ENCODE measurements at places on chromosomes 5 and 9.

DNA sequence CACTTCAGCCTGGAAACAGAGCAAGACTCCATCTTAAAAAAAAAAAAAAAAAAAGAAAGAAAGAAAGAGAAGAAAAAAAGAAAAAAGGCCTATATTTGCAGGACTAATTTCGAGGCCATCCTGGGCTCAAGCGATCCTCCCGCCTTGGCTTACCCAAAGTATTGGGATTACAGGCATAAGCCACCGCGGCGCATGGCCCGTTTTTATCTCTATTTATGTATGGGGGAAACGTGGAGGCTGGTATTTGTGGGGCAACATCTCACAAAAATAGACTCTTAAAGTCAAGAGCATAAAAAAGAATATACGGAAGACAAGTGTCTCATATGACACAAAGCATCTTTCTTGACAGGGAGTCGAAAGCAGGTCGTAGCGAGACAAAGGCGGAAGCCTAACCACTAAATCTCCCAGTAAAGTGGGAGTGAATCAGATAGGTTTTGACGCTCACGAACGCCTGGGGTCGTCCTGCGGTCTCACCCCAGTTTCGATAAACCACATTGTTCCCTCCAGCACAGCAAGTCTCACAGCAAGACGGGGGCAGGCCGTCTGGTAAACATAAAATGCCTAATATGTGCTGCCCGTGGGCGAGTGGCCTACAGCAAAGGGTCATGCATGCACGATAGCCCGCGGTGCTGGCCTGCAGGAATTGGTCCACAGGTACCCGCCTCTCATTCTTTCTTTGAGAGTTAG lies 1.8 kb upstream of the TRIM41 start:
- no peak for DNase-seq

- DNase-seq: no peak
These were observed 823 bp upstream of the PRDM6 start for GRCh38 chr5:123088031-123088805.

DNA sequence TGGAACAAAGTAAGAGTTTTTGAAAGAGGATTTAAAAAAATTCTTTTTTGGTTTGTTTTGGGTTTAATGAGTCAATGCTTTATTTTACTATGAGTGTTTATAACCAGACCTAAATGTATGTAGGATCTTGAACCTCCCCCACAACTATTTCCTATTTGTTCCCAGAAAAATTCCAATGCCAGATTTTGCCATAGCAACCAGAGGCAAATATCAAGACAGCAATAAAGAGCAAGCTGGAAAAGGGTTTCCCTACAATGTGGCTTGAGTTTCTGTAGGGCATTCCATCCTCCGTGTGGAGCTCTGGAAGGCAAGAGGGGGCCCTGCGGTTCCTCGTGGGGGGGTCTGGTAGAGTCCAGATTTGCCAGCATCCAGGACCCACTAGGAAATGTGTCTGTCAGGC lies 27.8 kb upstream of the GDNF start:
- no peak for DNase-seq

DNA sequence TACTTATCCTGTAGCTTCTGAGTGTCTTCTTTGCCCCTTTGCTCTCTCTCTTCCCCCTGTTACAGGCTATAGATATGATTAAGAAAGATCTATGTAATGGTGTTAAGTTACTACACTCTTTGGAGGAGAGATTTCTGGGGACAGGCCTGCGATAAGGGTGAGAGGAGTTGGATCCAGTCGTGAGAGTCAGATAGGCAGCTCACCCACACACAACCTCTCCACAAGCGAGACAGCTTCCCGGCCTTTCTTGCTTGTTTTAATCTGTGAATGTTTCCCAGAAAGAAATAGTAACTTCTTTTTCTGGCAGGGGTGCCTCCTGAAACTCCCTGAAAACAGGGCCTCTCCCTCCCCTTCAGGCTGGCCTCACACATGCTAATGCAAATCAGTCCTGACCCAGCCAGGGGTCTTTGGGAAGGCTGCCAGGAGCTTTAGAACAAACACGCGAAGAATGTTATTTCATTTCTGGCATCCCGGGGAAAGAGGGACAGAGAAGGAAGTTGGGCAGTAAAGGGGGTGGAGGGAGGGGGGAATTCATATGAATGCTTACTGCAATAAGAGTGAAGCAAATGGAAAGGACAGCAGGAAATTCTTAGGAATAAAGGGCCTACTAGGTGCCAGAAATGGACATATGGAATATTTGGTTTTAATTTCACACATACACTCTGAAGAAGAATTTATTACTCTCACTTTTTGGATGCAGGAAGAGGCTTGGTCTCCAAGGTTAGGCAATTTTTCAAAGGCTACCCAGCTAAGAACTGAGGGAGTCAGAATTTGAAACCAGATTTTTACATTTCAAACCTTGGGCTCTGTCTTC lies 215.8 kb upstream of the TRIM32 start:
- no peak for DNase-seq

GRCh38 chr9:107086460-107086859 lies 196.6 kb upstream of the RAD23B start:
- DNase-seq: no peak

DNA sequence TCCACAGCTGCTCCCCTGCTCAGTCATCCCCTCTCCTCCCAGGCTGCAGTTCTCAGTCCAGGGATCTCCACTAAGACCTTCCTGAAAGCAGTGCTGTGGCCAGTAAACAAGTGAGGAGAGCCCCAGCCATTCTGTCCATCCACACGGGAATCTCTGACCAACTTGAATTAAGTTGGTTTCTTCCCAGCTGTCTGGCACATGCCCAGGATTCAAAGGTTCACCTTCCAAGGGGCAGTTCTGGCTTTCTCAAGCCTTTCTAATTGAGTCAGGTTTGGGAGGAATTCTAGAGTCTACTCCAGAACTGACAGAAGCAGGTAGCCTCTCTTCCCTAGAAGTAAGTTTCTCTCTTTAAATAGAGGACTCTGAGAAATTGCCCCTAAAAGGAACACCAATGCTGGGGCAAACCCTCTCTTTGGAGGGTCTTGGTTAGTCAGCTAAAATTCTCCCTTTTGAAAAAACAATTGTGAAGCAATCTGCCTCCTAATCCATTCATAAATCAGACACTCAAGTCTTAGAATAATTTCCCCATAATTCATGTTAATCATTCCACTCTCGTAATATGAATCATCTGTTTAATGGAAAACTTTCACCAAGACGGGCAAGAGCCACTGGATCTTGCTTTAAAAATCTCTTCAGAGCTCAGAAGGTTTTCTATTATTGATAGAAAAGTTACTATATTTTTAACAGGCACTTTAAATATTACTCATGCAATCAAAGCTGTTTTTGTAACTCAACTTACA lies 133.8 kb downstream of the SPOCK1 start:
- DNase-seq: no peak

- DNase-seq: no peak
These were observed 108.9 kb downstream of the FOXD1 start for GRCh38 chr5:73339711-73340110.

GRCh38 chr5:132430746-132431145 lies 59.8 kb downstream of the IRF1 start:
- no peak for DNase-seq

- no peak for DNase-seq
These were observed 279.4 kb downstream of the CWC27 start for GRCh38 chr5:65047948-65048690.

GRCh38 chr9:21404146-21404545 lies 4.8 kb upstream of the IFNA8 start:
- no peak for DNase-seq

- peak; percentile 4 for DNase-seq
These were observed 214.3 kb upstream of the GRIA1 start for GRCh38 chr5:153276151-153276550.

GRCh38 chr9:114799441-114799840 lies 6.4 kb downstream of the TNFSF15 start:
- DNase-seq: no peak

DNA sequence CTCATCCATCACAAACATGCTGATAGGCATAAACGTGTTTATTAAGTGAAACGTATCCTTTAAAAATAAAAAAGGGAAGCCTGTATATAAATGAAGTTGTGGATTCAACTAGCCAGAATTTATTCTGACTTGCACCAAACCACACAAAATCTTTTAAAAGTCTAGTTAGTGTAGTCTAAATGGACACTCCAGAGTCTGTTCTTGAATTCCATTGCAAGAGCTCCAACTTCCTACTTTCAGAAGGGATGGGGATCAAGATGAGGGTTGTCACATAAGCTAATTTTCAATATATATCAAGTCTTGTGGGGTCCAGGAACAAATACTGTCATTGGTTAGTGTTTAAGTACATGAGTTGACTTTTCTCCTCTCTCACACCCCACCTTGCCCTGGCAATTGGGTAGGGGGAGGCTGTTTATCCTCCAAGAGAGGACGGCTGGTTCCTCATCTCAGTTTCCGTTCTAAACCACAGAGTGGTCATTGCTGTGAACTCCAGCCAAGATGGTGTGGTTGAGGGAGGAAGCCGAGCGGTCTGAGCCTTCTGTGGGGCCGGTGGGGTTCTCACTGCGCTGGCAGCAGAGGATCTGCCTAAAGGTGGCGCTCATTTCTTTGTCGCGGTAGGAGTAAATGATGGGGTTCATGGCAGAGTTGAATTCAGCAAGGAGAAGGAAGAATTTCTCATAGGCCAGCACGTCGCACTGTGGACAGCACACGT lies 163.2 kb downstream of the LPAR1 start:
- DNase-seq: peak; percentile 8

DNA sequence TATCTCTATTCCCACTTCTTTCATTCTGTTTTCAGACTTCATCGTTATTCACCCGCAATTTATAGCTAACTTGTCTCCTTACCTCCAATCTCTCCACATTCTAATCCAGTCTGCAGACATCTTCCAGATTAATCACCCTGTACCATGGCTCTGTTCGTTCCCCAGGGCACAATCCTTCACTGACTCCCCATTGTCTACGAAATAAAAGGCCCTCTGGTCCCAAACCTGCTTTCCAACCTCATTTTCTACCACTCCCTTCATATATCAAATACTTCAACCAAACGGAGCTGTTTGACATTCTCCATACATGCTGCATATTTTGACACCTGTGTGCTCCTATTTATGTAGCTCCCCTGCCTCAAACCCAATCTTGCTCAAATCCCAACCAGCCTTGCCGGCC lies 1720.6 kb upstream of the WWC1 start:
- no peak for DNase-seq

DNA sequence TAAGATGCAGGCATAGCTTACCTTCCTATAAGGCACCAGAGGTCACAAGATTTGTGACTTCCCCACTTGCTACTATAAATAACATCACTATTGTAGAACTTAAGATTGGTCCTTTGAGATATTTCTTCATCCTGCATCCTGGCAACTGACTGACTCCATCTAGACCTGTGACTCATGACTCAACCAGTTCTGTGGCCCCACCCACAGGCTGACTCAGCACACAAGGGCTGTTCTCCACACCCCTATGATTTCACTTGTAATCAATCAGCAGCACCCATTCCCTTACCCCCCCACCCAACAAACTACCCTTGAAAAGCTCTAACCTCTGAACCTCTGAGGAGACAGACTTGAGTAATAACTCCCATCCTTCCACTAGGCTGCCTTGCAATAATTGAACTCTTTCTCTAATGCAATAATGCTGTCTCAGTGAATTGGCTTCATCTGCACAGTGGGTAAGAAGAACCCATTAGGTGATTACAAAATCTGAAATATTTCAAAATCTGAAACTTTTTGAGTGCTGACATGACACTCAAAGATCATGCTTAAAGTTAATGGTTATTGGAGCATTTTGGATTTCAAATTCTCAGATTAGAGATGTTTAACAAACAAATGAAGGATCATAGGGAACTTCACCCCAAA lies 296.7 kb downstream of the ARL15 start:
- DNase-seq: no peak

DNA sequence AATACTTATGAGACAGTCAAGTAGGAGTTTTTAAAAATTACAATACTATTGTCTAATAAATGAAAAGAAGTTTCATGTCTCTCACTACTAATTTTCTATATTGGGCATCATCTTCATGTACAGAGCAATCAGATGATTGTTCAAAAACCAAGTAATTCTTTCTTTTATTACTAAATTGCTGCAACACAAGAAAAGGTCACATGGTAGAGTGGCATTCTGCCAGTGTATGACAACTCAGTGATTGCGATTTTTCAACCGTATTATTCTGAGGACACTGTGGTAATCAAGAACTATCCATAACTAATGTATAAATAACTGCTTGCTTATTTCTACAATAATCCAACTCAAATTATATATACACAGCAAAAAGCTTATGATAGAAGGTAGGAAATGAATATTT lies 96.7 kb upstream of the GRHPR start:
- no peak for DNase-seq

DNA sequence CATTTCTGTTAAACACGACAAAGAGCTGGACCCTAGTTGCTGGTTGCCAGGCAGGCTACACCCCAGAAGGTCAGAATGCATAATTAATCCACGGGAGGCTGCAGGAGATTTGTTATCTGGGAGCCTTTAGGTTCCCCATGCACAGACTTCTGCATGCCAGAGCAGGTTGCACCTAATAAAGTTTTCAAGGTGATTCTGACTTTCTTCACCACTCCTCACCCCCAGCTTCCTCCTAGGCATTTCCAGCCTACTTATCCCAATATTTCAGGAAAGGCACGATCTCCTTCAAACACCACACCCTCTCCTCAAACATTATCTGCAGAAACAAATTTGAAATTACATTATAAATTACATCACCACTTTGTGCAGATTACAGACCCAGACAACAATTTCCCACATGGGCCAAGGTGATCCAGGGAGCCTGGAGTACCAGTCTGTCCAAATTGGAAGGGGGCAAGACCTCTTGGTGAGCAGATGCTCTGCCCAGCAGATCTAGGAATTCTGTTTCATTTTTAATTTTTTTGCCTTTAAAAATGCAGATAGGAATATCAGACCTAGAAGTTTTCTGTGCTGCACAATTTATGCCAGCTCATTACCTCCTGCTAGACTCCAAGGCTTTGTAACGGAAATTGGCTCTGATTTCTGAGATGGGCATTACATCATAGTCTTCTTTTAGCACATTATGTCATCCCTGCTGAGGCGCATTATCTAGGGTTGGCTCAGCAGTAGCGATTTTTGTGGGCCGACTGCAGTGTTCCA lies 363.4 kb upstream of the SLC30A5 start:
- DNase-seq: no peak

- no peak for DNase-seq
These were observed 26.5 kb upstream of the BASP1 start for GRCh38 chr5:17190799-17191391.

DNA sequence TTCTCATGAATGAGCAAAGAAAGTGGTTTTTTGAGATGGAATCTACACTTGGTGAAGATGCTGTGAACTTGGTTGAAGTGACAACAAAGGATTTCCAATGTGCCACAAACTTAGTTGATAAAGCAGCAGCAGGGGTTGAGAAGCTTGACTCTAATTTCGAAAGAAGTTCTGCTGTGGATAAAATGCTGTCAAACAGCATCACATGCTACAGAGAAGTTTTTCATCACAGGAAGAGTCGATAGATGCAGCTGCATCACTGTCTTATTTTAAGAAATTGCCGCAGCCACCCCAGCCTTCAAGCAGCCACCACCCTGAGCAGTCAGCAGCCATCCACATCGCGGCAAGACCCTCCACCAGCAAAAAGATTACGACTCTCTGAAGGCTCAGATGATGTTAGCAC lies 78.6 kb downstream of the TRIO start:
- DNase-seq: no peak

GRCh38 chr5:160280384-160281095 lies 31.8 kb downstream of the CCNJL start:
- DNase-seq: no peak

GRCh38 chr9:5435912-5436311 lies 1.8 kb downstream of the PLGRKT start:
- DNase-seq: no peak

GRCh38 chr9:38707885-38708637 lies 11.9 kb downstream of the FAM240B start:
- no peak for DNase-seq

GRCh38 chr5:120164986-120165385 lies 299.1 kb upstream of the PRR16 start:
- DNase-seq: no peak

GRCh38 chr5:132251220-132251725 lies 6.2 kb upstream of the PDLIM4 start:
- no peak for DNase-seq

All from GM12891 (cell line).